ENCODE measurements at places on chromosomes 3 and 15.

GRCh38 chr15:46222826-46223225 is 588.0 kb downstream of the SQOR start:
- DNase-seq, result no peak

DNA sequence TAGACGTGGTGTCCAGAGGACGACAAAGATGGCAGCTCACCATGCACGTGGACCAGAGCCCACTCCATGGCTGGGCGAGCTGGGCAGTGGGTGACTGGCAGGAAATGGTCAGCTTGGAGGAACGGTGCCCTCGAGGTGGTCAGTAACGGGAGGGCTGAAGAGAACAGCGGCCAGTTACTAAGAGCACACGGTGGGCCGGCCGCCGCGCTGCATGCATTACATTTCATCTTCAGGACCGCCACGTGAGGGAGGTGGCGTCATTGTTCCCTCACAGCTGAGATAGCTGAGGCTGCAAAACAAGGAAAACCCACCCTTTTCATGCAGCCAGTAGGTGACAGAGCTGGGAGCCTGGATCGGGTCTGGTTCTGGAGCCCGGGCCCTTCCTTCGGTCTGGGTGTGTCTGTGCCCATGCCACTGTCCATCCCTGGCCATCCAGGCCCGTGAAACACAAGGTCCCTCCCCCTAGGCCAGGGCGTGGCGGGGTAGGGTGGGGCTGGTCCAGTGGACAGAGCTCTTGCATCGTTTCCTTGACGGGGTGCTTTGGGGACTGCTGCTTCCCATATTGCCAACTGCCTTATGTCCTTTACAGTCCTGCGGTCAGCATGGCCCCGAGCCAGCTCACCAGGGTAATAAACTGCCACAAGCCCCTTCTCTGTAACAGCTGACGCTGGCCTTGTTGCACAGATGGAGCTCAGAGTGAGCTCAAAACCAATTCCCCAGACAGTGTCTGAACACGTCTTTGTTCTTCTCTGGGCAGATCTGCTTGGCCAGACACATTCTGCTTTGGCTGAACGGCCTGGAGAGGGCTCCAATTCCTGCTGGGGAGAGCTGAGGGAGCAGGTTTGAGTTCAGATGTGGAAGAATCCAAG is 51.8 kb downstream of the RGMA start:
- no peak for DNase-seq

- no peak for DNase-seq
Measured at GRCh38 chr3:173685456-173685855, 287.9 kb downstream of the NLGN1 start.

DNA sequence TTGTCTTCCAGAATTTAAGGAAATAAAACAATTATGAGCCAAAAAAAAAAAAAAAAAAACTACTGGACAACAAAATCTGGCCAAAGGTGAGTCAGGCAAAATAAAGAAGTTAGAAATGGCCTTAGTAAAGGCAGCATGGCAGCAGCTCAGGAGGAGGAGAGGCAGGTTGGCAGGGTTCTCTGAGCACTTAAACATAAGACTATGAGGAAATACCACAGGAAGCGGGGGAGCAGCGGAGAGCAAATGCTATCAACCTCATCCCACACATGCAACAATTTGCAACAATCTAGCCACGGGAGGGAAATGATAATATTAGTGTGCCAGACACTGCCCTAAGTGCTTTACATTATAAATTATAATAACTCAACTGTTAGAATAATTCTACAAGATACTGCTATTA is 247.3 kb upstream of the NSMCE3 start:
- no peak for DNase-seq

GRCh38 chr3:57257678-57258077 is 30.1 kb downstream of the APPL1 start:
- DNase-seq, result no peak

DNA sequence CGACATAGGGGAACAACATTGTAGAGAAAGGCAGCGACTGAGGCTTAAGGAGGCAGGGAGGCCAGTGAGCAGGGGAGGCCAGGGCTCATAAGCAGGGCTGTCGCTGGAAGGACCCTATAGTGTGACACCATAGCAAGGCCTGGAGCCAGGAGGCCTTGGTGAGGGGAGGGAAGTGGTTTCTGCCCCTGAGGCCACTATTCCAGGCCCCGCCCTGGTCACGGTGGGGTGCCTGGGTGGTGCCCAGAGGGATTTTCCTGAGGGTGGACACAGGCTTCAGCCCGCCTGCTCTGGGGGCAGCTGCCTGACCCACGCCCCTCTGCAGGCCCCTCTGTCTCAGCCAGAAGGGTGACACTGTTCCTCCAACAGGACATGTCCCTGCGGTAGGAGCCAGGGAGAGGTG is 147.8 kb upstream of the IQSEC1 start:
- no peak for DNase-seq

GRCh38 chr15:75654201-75654907 is 6.6 kb downstream of the SNX33 start:
- no peak for DNase-seq

DNA sequence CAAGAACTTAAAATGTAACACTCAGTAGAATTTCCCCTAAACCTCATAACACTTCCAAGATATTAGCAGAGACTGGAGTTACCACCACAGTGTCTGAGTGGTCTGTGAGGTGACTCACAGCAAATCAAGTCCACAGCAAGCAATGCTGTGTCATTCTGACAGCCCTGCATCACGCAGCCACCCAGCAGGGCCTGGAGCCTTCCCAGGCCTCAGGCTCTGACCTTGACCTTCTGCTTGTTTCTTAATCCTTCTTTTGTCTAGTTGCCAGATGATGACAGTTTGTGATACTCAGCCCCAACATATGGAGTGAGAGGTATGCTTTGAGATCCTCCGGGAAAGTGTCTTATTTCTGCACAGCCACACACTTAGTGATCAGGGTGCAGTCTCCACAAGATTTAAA is 82.5 kb downstream of the TOP2B start:
- DNase-seq, result no peak

DNA sequence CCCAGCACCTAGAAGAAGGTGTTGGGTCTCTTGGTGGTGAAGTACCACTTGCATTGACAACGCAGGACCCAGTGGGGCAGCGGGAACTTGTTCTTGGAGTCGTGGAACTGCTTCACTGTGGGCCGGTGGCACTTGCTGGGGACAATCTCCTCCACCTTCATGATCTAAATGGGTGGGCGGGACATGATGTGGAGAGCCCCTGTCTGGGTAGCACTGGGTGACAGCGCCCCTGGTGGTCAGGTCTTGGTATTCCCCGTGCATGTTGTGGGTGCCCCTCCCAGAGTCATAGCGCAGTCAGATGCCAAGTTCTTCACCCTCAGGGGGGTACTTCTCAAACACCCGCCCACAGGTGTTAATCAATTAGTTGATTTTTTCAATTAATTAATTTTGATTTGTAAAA is 60.2 kb downstream of the AGBL1 start:
- DNase-seq, result no peak

DNA sequence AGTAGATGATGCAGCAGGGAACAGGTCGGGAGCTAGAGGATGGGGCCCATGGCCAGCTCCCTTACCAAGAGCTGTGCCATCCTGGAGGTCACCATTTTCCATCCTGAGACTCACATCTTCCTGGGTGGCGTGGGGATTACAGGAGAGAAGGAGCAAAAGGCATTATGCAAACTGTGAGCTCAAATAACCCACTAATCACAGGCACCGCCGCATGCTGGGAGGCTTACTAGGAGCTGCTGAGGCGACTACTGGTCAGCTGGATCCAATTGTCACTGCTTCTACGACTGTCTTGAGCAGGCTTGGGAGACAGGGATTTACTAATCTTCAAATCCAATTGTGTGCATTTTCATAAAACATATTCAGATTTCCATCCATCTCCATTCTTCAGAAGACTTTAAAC is 12.5 kb upstream of the KBTBD12 start:
- DNase-seq, result no peak

GRCh38 chr15:73305331-73306211 is 63.2 kb downstream of the HCN4 start:
- no peak for DNase-seq

DNA sequence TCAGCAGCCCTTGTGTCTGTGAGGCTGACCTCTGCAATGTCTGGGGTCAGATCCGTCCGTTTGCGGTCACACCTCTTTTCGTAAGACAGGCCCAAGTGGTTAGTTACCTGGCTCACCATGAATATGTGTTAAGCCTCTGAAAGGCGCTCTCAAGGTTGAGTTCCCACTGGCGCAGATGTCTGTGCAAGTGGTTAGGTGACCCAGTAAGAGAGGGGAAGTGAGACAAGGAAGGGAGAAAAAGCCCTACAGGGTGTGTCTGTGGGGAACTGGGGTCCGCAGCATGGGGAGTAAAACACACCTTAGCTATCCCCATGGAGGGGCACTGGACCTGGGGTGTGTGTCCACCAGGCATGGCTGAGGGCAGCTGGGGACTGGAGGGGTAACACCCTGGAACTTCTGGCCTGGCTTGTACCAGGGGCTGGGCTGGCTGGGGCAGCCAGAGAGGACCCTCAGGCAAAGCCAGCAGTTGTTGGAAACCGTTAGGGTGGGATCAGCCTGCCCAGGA is 391.6 kb upstream of the PROK2 start:
- DNase-seq, result no peak

GRCh38 chr15:29133321-29133720 is 136.3 kb downstream of the NSMCE3 start:
- DNase-seq, result no peak

- no peak for DNase-seq
Measured at GRCh38 chr3:126465928-126466544, 9.7 kb downstream of the ZXDC start.

DNA sequence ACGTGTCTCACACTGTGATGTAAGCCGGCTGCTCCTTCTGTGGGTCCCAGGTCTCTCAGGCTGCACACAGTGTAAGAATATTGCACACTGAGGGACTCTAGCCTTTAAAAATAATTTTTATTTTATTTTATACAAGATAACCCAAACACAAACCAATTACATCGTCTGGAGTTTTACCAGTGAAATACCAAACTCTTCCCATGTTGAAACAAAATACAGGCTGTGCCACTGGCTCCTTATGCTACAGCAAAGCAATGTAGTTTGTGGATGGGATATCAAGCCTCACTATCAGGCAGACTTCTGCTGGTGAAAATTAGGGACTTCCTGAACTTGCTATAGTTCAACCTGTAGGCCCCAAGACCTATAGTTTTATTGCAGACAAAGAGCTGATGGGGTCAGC is 311.3 kb upstream of the SLCO3A1 start:
- DNase-seq, result no peak

DNA sequence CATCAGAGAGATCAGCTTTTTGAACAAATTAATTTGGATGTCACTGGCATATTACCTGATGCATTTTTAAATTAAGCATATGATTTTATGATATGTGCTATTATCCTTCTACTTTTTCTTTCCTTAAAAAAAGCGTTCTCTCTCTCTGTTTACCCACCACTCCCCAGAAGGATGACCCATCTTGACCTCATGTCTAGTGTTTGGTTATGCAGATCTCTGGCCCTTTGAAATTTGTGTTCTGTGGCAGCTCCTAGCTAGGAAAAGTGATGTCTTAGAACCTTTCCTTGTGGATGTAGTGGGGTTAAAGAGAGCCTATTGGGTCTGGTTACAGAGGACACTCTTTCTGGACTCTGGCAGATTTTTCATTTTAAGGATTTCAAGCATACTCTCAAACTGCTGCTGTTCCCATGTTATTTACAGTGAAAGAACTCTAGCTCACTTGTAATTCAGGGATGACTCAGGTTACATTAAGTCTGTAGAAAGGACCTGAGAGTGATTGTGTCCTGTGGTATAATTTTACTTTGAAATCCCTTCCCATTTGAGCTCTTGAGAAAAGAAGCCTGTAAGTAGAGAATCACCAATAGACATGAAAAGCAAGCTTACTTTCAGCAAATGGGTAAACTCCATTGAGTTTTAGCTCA is 23.8 kb downstream of the ARHGEF26 start:
- no peak for DNase-seq

- DNase-seq, result no peak
Measured at GRCh38 chr3:17125738-17126442, 241.1 kb downstream of the PLCL2 start.

- DNase-seq, result no peak
Measured at GRCh38 chr3:151900460-151900859, 27.0 kb downstream of the SUCNR1 start.

GRCh38 chr15:96410175-96411055 is 79.9 kb downstream of the NR2F2 start:
- DNase-seq, result no peak

DNA sequence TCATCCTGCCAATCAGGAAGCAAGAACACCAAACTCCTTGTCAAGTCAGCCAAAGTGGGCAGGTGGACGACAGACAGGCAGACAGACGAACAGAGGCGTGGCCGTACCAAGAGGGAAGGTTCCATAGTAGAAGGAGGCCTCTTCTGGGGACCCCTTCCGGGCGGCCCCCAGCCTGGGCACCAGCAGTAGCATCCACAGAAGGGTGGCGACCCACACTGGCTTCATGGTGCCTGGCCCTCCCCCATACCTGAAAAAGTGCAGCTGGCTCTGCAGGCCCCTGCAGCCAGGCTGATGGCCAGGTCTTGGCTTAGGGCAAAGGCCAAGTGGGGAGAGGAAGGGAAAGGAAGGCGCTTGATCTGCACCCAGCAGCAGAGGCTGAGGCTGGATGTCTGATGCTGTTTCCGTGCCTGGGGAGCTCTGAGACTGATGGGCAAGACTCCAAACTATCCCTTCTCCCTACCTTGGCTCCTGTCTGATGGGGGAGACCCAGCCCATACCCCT is 607 bp downstream of the LCTL start:
- DNase-seq, result no peak

- DNase-seq, result no peak
Measured at GRCh38 chr3:147758771-147759170, 349.6 kb downstream of the ZIC1 start.

DNA sequence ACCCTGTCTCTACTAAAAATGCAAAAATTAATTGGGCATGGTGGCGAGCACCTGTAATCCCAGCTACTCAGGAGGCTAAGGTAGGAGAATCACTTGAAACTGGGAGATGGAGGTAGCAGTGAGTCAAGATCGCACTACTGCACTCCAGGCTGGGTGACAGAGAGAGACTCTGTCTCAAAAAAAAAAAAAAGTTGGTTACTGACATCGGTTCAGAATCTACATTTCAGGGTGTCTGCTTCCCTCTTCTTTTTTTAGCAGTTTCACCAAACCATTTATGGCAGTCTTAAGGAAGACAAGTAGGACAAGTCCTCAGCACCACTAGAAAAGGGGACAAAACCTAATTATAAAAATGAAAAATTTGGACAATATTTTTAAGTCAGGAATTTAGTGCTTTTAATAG is 3.3 kb upstream of the USP4 start:
- DNase-seq, result no peak

GRCh38 chr3:195865752-195866151 is 42.6 kb downstream of the TNK2 start:
- DNase-seq, result no peak

DNA sequence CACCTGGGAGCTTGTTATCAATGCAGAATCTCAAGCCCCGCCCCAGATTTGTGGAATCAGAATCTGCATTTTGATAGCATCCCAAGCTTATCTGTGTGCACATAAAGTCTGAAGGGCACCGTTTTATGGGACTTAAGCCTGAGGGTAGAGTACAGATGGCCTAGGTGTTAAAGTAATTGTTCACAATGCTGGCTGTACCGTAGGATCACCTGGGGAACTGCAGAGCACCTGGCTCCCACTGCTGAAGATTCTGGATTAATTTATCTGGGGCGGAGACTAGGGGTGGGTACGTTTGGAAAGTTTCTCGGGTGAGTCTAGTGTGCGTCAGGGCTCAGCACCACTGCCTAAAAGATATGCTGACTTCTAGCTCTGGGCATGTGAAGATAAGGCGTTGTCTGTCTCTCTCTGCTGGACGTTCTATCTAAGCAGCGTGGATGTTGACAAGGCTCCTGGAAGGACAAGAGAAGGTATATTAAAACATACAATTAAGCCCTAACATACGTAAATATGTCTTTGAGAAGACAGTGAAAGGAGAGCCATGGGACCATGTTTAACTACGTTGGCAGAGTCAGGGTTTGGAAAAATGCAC is 63.2 kb upstream of the RASGRP1 start:
- no peak for DNase-seq

- DNase-seq, result no peak
Measured at GRCh38 chr3:107854733-107855132, 236.1 kb downstream of the CD47 start.
